ENCODE measurements at places on chromosomes 4 and X. TPM values are rescaled to one million over a fixed set of nuclear protein-coding genes. Genes with fewer than 3 reads are reported as not detected.

- no peak for DNase-seq
Measured at GRCh38 chrX:133856819-133857218, 128.6 kb downstream of the GPC3 start.

Gene PABPC5
- 11.9 TPM for total RNA-seq

GRCh38 chr4:102606846-102607450, 105.8 kb downstream of the NFKB1 start:
- no peak for DNase-seq

Gene CT45A10
- total RNA-seq = not detected

DNA sequence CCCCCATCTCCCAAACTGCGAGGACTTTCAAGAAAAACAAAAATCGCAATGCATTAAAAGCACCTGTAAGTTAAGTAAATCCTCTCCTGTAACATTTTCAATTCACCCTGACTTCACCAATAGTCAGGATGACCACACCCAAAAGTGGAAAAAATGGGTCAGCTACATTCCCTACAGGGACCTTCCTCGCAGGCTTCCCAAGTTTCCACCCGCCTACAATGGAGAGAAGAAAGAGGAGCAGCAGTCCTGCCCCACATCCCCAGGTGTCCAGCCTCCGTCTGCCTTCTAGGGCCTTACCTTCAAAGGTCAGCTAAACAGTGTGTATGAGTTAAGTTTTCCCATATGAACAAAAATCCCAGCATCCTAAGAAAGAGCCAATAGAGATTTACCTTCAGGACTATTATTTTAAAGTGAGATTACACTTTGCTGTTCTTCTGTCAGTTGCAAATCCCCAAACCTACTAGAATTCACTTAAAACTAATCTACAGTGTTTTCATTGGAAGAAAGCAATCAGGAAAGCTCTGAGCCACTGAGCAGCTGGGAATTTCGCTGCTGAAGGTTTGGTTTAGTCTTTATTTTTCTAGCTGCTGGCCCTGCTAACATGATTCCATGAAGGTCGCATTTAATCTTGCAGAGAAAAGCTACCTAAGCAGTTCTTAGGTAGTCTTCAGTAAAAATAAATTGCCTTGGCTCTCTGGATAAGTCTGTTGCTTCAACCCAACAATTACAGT, 12.5 kb downstream of the IRF2 start:
- DNase-seq = no peak

DNA sequence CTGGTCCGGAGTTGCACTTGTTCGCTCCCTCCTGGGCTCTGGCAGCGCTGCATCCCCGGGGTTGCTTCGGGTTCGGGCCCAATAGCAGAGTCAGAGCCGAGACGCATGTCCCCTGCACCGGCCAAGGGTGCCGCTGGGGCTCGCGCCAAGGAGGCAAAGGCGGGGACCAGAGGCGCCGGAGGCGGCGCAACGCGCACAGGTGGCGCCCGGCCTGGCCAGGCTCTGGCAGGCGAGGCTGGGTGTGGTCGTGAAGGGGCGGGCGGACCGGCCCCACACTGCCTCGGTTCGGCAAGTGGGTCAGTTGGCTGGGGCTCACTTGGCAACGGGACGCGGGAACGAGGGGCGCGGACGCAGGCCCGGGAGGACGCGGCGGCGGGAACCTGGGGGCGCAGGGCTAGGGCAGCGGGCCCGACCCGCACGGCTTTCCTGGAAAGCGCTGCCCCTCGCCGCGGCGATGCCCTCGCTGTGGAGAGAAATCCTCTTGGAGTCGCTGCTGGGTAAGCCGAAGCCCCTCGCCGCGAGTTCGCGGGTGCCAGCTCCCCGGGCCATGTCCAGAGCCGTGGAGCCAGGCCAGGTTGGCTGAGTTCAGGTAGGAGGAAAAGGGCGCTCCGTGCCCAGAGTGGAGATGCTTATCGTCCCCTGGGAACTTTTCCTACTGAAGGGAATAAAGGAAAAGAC, at the start of gene CWH43:
CWH43 (plus strand) TSS at position 300 of the 678 bp plus-strand sequence; CDS start at position 455, 155 bp downstream.
- no peak for DNase-seq

All from occipital lobe (tissue), 3 donors.